ENCODE measurements at places on chromosomes 5 and 9.

- no peak for DNase-seq
These were observed 168.5 kb downstream of the DOCK2 start for GRCh38 chr5:169805527-169805934.

- DNase-seq, result no peak
These were observed 32.5 kb downstream of the SH3GL2 start for GRCh38 chr9:17611342-17611741.

- no peak for DNase-seq
These were observed 188.0 kb downstream of the KDM4C start for GRCh38 chr9:6945816-6946215.

DNA sequence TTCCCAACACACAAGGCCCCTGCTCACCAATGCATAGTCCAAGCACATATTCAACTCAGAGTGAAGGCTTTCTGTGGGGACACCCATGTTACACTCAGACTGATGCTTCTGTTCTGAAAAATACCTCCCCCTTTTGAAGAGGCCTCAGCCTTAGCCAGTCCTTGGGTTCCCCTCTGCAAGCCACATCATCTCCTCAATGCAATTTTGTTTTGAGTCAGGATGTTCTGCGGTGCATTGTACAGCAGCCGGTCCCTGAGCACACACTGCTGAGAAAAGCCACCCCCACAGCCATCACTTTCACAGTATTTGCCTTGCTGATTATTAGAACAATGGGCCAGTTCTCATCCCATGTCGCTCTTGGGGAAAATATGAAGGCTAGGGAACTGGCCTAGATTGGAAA, 241.2 kb downstream of the FAM114A2 start:
- DNase-seq, result no peak

GRCh38 chr5:10936081-10936855, 175.2 kb upstream of the DAP start:
- DNase-seq, result no peak

DNA sequence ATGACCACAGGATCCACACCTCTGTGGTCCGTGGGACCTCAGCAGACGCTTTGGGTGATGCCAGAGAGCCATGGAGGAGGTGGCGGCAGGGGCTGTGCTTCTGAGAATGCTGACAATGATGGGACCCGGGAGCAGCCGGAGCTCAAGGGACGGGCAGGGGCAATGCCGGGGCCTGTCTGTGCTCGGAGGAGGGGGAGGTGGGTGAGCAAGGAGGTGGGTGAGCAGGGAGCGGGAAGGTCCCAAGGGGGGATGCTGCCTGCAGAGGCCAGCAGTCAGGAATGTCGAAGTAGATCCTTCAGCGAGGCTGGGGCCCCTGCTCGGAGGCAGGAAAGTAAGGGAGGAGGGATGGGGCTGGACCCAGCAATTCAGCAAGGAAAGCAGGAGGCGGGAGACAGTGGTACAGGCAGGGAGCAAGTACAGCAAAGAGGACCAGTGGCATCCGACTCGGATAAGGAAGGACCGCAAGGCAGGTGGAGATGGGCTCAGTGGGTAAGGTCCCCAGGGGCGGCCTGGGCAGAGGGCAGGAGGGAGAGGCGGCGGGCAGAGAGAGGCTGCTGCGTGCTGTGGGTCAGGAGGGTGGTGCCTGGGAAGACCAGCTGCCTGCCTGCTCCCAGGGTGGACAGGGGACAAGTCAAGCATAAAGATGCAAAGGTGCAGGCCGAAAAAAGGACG, 49.0 kb downstream of the ADAMTS2 start:
- DNase-seq, result no peak

- peak; percentile 55 for DNase-seq
These were observed 440 bp downstream of the ANXA2R start for GRCh38 chr5:43039471-43040286.

DNA sequence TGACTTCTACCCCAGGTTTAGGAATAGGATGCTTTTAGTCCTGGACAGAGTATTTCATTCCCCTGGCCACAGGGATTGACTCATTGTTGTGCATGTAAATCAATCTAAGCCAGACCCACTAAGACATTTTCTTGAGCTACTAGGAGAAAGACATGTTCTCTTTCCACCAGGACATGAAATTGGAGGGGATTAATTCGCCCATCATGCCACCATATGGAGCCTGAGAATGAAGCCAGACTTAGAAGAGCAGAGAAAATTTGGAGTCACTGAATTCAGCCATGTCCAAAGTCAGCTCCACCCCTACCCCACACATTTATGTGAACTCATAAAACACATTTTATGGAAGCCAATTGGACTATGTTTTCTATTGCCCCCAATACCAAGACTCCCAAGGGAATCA, 322.5 kb downstream of the NFIB start:
- DNase-seq, result no peak

DNA sequence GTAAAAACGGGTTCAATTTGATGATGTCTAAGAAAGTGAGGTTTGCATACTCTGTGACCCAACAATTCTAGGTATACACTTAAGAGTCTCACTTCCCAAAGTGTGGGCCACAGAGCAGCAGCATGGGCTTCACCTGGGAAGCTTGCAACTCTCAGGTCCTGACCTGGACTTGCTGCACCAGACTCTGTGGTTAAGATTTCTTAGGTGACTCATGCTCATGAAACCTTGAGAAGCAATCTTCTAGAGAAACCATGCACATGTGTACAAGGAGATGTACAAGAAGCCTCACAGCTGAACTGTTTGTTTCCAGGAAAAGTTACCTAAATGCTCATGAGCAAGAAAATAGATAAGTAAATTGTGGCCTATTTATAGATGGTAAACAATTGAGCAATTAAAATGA, 30.0 kb downstream of the DNAJC21 start:
- DNase-seq, result no peak

DNA sequence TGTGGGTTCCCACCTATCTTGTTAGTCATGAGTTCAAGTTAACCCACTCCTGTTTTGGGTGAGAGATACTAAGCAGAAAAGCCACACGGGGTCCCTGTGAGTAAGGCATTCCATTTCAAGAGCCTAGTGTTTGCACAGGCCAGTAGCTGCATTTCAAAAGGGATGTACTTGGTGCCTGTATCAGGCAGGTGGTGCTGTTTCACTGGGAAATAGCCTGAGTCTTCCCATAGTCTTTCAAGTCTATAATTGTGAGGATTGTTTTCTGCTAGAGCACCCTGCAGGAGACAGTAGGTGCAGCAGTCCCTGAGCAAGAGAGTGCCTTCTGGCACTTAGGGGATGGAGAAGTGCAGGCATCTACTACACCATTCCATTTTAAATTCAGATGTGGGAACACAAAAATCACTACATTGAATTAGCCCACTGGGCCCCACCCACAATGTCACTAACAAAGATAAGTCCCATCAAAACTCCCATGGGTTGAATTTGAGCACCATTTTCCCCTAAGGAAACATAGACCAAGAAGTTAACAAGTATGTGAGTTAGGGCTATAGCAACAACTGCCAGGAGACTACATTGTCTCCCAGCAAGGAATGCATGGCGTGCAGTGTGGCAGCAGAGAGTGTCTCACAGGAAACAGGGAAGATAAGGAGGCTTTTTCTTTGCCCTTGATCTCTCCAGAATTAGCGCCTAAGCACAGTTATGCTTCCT, 263.2 kb downstream of the COX7C start:
- peak; percentile 38 for DNase-seq

DNA sequence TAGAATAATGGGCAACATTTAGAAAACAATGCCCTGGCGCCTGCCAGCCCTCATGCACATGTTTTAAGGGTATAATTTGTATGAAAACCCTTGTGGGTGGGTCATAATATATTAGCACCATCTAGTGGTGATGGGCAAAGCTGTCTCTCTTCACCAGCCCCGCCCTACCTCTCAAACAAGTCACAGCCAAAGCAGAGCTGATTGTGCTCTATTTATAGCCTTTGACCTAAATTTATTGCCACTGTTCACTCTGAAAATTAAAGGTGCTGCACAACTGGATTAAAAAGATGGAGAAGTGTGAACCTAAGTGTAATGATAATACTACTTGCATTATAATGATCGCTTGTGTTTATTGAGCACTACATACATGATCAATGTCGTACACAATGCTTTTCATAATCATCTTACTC, 131.9 kb upstream of the ANKH start:
- DNase-seq, result peak; percentile 72

- DNase-seq, result no peak
These were observed 115.1 kb upstream of the LPCAT1 start for GRCh38 chr5:1638658-1639400.

DNA sequence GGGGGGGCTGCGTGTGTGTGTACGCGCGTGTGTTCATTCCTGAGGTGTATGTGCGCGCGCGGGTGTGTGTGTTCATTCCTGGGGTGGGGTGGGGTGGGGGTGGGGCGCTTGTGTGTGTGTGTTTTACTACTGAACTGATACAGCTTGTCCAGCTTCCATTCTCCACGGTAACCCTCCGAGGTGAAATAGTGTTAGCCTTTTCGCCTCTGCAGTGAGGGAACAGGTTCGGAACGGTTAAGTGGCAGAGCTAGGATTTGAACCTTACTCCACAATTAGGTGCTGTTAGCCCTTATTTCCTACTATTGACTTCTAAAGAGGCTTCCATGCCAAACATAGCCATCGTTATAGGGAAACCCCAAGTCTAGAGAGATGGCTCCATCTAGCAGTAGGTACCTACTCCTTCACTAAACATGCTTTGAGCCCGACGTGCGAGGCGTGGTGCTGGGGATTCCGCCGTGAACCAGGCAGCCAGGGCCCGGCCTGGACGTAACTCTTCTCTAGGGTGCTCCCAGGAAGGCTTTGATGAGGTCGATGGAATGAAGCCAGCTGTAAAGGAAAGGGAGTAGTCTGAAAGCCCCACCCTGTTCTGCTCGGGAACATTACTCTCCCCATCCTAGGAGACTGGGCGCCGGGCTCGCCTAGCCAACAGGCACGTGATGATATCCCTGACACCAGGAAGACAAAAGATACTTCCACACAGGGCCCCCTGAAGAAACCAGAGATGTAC, 782 bp upstream of the SKP1 start:
- peak; percentile 24 for DNase-seq

DNA sequence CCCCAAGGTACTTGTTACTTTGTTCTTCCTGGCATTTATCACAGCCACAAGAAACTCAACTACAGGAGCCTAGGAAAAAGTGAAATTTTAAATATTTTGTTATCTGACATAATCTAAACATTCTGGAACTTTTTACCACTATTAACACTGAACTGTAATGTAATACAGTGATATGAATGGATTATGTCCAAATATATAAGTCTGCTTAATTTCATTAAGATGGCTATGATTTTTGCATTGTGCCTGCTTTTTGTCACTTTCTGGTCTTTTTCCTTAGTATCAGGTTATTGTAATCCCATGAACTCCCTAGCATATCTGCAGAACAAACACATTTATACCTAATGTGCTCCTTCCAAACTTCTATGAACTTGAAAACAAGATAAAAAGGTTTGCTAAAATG, 35.8 kb downstream of the PJA2 start:
- no peak for DNase-seq

DNA sequence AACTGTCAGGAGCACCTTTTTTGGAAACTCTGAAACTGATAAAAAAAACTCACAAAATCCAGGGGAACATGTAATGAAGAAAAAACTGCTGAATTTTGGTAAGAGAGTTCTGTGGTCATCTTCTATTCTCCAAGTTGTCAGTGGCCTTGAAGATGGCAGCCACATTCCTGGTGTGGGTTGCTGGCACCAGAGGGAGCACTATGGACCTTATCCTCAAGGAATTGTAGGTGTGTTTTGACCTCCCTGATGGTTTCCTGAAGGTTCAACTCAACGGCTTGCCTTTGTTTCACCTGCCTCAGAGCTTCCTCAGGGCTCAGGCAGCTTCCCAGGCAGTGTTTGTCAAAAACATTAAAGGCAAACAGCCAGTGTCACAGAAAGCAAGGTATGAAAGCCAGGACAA, 2.2 kb upstream of the SLC38A9 start:
- DNase-seq, result no peak

- no peak for DNase-seq
These were observed 120.1 kb upstream of the POC5 start for GRCh38 chr5:75837258-75837841.

- peak; percentile 66 for DNase-seq
These were observed 8.0 kb upstream of the PCA3 start for GRCh38 chr9:76756268-76756640.

GRCh38 chr5:136053336-136054141, 24.8 kb downstream of the TGFBI start:
- DNase-seq, result no peak

DNA sequence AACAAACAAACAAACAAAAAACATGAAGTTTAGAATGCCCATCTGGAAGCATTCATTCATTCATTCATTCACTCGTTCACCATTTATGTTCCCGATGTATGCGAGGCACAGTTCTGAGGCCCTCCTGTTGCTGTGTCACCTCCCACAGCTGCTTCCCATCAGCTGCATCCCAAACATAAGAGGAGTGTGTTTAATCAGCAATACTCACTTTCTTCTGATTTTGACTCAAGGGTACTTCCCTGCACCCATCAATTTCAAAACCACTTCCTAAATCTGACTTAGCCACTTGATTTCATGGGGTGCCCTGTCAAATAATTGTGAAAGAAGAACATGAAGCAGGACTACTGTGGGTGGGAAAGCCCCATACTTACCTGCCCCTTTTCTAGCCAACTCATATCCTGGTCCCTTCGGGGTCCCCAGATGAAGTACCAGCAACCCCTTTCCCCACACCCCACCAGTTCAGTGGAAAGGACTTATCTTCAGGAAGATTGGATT, 128.0 kb upstream of the IL12B start:
- DNase-seq, result no peak

DNA sequence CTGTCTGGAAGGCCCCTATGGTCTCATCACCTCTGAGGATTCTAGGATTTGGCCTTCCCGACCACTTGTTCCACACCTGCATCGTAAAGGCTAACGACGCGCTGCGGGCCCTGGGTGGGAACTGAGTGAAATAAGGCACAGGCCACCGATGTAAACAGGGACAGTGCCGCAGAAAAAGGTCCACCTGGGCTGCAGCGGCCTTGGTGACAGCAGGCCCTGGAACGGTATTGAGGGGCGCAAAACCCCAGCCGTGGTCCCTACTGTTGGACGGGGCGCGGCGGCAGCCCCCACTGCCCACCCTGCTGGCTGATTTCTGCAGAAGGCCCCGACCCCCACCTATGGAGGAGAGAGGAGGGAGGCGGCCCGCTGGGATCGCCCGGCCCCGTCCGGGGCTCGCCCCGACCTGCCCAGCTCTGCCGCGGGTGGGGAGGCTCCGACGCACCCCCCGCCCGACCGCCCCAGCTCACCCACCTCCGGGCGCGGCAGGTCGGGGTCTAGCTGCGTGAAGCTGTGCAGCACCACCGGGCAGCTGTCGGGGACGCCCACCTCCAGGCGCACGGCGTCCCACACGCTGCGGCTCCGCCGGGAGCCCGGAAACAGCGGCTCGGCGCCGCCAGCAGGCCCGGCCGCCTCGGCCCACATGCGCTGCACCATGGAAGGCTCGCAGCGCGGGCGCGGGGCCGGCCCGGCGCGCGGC, 391 bp downstream of the RALGDS start:
- peak; percentile 51 for DNase-seq

Data from HuH-7 (cell line).